Purkinje cell (primary cell): ENCODE measurements at places on chromosomes 4 and X. TPM values are rescaled to one million over a fixed set of nuclear protein-coding genes. Genes with fewer than 3 reads are reported as not detected.

Gene DDX53
- not detected in 2 replicates for polyA plus RNA-seq

Gene CT55
- 0.22 TPM in 1 of 2 replicates, not detected in the other for polyA plus RNA-seq

Gene TEX13D
- not detected in 2 replicates for polyA plus RNA-seq

Gene STATH
- not detected in 2 replicates for polyA plus RNA-seq

Gene BEND2
- not detected in 2 replicates for polyA plus RNA-seq

Gene NEUROG2
- not detected in 2 replicates for polyA plus RNA-seq

Gene AKAP17A
- 3.3 and 5.0 TPM in 2 replicates for polyA plus RNA-seq

Gene RAB40A
- polyA plus RNA-seq: 0.27 TPM in 1 of 2 replicates, not detected in the other

Gene LRCH2
- polyA plus RNA-seq: 8.1 and 8.5 TPM in 2 replicates

Gene CENPE
- polyA plus RNA-seq: 0.56 and 1.3 TPM in 2 replicates

Gene CSAG2
- not detected in 2 replicates for polyA plus RNA-seq

Gene MAGEC3
- not detected in 2 replicates for polyA plus RNA-seq

Gene RGS12
- 6.6 and 12.8 TPM in 2 replicates for polyA plus RNA-seq

Gene PRIMPOL
- polyA plus RNA-seq: 8.6 and 10.1 TPM in 2 replicates

Gene SPANXN3
- polyA plus RNA-seq: not detected in 2 replicates

Gene GLA
- polyA plus RNA-seq: 25.6 and 38.5 TPM in 2 replicates

Gene IL13RA2
- polyA plus RNA-seq: 0.81 and 2.8 TPM in 2 replicates

Gene NPY1R
- polyA plus RNA-seq: 20.3 and 34.7 TPM in 2 replicates

Gene AREG
- 1.8 TPM in 1 of 2 replicates, not detected in the other for polyA plus RNA-seq

Gene TBC1D9
- polyA plus RNA-seq: 40.3 and 49.0 TPM in 2 replicates
